ENCODE measurements at places on chromosomes 1 and 21.

DNA sequence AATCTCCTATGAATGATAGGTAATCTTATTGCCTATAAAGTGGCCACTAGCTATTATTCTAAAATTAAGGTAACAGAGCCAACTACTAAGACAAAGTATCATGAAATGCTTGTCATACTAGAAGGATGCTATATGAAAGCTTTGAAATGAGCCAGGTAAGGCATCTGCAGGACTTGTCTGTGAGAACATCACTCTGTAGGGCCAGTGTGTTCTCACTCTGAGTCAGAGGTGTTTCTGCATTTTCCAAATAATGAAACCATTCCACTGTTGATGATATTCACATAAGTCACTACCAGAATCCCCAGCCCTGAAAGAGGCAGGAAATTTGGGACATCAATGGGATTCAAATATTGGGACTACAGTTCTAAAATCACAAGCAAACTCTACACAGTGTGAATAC, 25.8 kb upstream of the GBP5 start:
- no peak for DNase-seq

GRCh38 chr1:5140136-5140535, 485.7 kb downstream of the AJAP1 start:
- DNase-seq, result no peak

- no peak for DNase-seq
These were observed 87.5 kb upstream of the SGIP1 start for GRCh38 chr1:66446261-66447001.

DNA sequence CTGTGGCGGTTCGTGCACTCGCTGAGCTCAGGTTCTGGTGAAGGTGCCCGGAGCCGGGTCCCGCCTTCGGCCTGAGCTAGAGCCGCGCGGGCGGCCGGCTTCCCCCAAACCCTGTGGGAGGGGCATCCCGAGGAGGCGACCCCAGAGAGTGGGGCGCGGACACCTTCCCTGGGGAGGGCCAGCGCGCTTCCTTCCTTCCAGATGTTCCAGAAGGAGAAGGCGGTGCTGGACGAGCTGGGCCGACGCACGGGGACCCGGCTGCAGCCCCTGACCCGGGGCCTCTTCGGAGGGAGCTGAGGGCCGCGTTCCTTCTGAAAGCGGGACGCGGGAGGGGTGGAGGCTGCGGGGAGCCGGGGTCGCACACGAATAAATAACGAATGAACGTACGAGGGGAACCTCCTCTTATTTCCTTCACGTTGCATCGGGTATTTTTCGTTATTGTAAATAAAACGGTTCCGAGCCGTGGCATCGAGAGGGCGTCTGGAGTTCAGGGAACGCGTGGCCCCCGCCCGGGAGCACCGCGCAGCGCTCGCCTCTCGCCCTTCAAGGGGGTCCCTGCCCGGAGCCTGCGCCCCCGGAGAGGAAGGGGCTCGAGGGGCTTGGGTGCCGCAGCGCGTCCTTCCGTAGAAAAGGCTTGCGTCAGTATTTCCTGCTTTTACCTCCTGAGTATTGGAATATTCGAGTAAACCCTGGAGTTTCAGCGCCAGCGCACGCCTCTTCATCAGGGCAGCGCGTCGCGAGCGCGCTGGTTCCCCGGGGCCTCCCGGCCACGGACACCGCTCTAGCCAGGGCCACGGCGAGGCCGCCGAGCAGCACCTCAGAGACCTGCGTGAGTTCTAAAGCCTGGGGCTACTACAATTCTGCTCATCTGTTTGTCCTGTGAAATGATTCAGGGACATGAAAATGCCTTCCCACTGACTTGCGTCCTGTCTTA, 11.5 kb downstream of the YBEY start:
- no peak for DNase-seq

- DNase-seq, result no peak
These were observed 16.1 kb downstream of the SERPINC1 start for GRCh38 chr1:173900992-173901391.

DNA sequence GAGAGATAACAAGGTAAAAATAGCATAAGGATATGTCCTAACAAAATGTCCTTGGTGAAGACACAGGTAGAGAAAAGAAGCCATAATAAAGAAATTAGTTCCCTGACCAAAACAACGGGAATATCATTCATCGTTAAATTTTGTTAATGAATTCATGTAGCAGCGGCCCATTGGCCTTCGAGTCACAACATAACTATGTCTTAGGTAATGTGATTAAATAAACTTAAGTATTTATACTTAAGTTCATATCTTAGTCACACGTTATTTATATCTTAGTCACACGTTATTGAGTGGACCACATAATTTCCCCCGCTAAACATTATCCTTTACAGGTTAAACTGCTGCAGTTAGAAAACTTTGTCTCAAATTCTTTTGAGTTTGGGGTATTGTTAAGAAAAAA, 1.2 kb downstream of the NEXN start:
- no peak for DNase-seq

- DNase-seq, result no peak
These were observed 187.2 kb upstream of the PTGFR start for GRCh38 chr1:78303620-78304019.

- DNase-seq, result no peak
These were observed 20.4 kb upstream of the RCAN1 start for GRCh38 chr21:34635307-34635706.

Measured in activated CD4-positive, alpha-beta T cell treated with anti-CD3 and anti-CD28 coated beads for 1 hour (primary cell).